Stimulated activated CD4-positive, alpha-beta T cell treated with anti-CD3 and anti-CD28 coated beads, TNF-alpha, amount 100 ng/mL, for 1 hour (primary cell): ENCODE measurements at places on chromosomes 7 and 10.

DNA sequence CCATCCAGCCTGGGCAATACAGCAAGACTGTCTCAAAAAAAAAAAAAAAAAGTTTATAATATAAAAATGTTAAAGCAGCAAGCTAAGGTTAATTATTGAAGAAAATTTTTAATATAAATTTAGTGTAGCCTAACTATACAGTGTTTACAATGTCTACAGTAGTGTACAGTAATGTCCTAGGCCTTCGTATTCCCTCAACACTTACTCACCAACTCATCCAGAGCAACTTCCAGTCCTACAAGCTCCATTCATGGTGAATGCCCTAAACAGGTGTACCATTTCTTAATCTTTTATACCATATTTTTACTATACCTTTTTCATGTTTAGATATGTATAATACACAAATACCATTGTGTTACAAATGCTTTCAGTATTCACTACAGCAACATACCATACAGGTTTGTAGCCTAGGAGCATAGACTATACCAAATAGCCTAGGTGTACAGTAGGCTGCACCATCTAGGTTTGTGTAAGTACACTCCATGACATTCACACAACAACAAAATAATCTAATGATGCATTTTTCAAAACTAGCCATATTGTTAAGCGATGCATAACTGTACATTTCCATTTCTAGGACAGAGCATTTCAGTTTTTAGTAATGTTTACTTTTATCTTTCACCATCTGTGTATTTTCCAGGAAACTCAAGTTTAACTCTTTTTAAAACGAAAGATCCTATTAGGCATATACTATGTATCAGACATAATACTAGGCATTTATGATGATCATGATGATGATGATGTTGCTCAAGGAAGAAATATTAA, 43.3 kb downstream of the CNOT4 start:
- no peak for DNase-seq

- no peak for DNase-seq
These were observed 109.1 kb upstream of the TNRC18 start for GRCh38 chr7:5532536-5533335.

DNA sequence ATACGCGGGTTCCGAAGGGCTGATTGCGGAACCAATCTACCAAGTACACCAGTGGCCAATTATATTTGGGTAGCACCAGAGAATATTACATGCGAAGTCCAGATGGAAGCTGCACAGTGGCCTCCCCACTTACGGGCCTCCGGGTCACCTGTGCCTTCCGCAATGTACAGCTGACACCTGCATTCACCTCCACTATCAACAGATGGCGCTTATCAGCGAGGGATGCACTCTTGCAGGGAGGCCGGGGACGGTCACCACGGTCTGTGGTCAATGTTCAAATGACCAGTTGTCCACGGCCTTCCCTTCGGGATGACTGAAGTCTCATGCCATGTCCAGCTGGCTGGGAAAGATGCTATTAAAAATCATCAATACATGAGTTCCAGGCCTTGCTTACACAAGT, 47.6 kb downstream of the SLIT1 start:
- DNase-seq = no peak

- DNase-seq = no peak
These were observed 417.1 kb downstream of the TCERG1L start for GRCh38 chr10:130894471-130894870.

DNA sequence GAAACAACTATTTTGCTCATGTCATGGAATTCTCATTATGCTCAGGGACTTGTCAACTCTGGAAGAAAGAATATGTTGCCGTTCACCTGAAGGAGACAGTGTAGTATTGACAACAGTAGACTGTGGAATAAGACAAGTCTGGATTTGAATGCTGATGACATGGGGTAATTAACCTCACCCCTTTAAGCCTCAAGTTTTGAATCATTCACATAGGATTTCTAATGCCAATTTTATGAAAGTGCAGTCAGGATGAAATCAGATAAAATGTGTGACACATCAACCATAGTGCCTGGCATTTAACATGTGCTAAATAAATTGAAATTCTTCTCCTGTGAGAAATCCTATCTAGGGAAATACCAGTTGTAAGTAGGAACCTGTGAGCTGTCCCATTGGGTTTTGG, 305.8 kb downstream of the KIF20B start:
- DNase-seq = no peak

DNA sequence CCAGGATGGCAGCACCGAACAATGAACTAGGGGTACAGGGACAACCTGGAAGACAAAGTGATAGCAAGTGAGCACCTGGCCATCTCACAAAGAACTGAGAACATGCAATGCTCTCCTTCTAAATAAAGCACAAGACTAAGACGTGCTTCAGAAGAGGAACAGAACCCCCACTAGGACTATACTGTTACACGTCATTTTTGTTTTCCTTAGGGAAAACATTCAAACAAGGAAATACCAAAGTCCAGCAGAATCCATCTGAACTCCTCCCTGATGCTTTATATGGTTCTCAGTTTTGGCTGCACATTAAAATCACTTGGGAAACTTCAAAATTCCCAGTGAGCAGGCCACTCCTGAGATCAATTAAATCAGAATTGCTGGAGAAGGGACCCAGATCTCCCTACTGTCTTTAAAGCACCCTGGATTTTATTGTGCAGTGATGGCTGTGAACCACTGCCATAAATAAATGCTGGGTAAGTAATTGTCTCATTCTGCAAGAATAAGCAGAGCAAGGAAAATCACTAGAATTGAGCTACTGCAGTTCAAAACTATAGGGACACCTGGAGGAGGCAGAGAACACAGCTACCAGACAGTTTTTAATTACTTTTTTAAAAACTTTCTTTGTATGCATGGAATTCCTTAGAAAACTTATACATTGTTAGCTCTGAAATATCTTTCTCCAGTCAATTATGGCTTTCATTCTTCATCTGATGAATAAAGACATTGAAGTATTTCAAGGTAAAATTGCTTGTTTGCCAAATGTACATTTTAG, 866.5 kb upstream of the GHITM start:
- no peak for DNase-seq

DNA sequence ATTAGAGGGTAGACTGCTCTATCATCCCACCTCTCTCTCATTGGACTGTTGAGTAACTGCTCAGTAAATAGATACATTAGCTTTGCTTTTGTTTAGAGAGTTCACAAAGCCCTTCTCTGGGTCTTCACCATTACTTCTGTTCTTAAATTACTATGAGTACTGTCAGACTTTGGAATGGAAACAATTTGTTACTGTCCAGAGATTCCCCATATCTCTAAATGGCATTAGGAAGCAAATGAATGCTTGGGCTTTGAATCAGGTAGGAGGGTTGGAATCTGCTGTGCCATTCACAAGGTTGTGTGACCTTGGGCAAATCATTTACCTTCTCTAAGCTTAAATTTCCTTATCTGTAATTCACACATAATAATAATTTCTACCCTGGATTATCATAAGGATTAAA, 541.0 kb upstream of the FZD8 start:
- DNase-seq = no peak

- DNase-seq = no peak
These were observed 37.2 kb downstream of the KAT6B start for GRCh38 chr10:74863551-74863950.

- no peak for DNase-seq
These were observed 79.5 kb downstream of the SLC13A1 start for GRCh38 chr7:123120286-123120685.

- no peak for DNase-seq
These were observed 70.2 kb upstream of the PPP2R2D start for GRCh38 chr10:131830446-131831130.

DNA sequence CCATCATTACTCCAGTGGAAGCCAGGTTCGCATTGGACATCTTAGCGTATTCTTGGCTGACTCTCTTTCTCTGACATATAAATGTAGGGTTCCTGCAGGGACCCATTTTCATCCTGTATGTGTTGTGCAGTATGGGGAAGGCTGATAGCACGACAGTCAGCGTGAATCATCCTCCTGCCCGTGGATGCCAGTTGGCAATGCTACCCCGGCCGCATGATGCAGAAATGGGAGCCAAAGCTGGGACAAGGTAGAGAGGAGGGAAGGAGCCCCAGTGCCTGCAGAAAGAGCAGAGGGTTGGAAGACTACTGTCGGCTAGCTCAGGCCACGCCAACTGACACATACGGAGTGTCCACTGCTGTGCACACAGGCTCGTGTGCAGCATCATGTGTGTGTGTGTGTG, 251.6 kb downstream of the SKAP2 start:
- DNase-seq = no peak

DNA sequence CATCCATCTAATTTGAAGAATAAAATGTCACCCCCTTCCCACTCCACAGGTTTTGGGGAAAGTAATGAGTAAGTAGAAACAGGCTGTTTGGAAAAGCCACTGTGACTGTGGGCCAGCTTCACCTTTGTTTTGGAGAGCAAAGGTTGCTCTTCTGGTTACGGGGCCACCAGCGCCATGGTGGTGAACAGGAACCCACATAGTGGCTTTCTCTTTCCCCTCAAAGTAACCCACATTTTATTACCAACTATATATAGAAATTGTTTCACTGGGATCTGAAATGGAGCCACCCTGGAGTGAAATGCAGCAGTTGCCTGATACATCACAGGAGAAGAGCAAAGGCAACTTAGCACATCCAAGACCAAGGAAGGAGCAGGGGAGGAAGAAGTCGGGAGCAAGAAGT, 112.3 kb upstream of the EFCAB10 start:
- no peak for DNase-seq

GRCh38 chr7:30285067-30285535, 704 bp downstream of the ZNRF2 start:
- peak; percentile 16 for DNase-seq

- DNase-seq = no peak
These were observed 3.4 kb downstream of the NSUN6 start for GRCh38 chr10:18647945-18648344.

GRCh38 chr7:114789161-114789560, 132.7 kb upstream of the MDFIC start:
- no peak for DNase-seq

GRCh38 chr10:131915484-131915883, 14.7 kb downstream of the PPP2R2D start:
- DNase-seq = no peak

DNA sequence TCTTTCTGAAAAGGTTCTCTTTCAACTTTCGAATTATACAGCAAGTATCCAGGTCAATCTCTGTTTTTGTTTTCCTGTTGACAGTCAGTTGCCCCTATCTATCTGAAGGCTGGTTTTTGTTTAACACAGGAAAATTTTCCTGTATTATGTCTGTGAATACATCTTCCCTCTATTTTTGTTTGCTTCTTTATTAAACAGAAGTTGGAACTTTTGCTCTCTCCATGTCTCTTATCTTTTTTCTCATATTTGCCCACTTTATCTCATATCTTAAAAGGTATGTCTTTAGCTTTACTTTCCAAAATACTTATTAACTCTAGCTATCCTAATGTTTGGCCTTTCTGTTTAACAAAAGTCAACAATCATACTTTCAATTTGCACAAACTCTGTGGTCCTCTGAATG, 95.0 kb downstream of the BRAF start:
- DNase-seq = no peak

DNA sequence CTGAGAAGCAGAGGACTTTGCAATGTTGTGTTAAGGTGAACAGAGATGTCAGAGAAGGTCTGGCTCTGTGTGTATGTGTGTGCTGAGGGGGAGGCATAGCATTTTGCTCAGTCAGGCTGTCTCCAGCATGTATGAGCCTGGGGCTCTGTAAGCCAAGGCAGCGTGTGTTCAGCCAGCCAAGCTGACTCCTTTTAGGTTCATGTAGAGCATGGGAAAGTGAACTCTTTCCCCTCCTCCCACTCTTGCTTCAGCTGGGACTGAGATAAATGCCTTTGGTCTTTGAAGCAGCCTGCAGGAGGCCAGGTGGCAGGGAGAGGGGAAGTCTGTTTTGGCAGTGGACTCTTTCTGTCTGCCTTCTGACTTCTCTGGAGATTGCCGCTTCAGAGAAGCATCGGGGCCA, 3.8 kb downstream of the SFXN2 start:
- DNase-seq = no peak

GRCh38 chr10:132375116-132375794, 21.7 kb upstream of the PWWP2B start:
- no peak for DNase-seq

DNA sequence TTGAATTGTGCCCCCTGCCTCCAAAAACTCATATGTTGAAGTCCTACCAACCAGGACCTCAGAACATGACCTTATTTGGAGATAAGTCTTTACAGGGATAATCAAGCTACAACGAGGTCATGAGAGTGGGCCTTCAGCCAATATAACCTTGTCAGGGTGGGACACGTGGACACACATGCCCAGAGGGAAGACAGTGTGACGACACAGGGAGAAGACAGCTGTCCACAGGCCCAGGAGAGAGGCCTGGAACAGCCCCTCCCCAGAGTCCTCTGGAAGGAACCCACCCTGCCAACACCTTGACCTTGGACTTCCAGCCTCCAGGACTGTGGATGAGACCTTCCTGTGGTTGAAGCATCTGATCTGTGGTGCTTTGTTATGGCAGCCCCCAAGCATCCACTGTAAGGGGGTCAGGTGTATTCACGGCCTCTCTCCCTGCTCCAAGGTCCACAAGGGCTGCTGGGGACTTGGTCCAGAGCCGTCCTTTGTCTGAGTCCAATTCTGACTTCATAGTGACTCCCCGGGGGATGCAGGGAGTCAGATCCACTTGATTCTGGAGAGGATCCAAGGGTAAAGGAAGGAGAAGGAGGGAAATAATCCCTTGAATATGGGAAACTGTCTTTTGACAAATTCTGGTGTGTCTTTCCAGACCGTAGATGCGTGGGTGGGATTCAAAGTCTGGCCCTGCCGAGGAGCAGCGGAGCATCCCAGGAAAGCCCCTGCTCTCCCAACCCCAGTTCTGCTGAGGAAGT, 7.0 kb downstream of the CALML3 start:
- DNase-seq = no peak

GRCh38 chr10:10520491-10521385, 496.9 kb upstream of the CELF2 start:
- DNase-seq = no peak

DNA sequence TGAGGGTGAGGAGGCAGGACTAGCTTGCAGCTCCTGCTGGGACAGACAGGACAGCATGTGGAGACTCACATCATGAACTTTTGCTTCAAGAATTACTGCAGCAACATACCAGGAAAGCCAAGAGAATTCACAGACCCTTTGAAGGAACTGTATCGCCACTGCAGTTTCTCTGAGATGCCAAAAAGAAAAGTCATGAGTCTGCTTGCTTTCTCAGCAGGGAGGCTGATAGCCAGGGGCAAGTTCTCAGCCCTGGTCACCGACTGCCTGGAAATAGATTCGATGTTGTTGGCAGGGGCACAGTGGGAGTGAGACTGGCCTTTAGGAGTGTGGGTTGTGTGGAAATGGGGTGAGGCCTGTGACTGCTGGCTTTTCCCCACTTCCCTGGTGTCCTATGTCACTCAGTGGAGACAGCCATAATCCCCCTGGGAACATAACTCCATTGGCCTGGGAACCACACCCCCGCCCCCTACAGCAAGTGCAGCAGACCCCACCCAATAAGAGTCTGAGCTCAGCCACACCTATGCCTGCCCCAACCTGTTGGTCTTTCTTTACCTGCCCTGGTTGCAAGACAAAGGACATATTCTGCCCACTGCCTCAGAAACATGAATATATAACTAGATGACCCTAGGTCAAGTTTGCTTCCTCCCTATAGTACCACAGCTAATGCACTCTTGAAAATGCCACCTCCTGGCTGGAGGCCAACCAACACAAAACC, 1.6 kb upstream of the SAMD9 start:
- DNase-seq = no peak
